ENCODE measurements at places on chromosomes 4 and X.

DNA sequence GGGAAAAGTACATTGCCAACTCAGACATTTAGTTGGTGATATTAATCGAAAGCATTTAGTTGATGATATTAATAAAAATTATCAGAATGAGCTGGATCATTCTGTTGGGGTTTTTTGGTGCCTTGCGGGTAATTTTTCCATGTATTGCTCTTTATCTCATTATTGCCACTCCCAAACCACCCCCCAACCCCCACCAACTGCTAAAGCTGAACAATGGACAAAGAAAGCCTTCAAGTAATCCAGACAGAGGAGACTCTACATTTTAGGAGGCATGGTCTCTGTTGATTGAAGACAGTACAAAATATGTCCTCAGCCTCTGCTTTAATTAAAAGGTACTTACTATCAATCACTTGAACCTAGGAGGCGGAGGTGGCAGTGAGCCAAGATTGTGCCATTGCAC lies 22.5 kb downstream of the PDK3 start:
- DNase-seq: no peak

DNA sequence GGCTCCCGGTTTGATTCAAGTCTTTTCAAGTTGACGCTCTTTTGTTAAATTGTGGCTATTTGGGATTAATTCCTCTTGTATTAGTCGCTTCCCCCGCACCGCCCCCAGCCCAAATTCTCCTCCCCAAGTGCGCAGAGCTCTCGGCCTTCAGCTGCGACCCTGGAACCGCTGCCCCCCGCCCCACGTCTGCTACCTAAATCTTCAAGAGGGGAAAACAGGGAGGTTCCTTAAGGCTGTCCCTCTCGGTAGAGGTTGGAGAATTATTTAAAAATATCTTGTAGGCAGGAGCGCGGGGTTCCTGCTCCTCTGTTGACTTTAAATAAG lies 860 bp upstream of the RPS6KA3 start:
- DNase-seq: no peak

GRCh38 chr4:177117256-177117655 lies 192.4 kb upstream of the NEIL3 start:
- no peak for DNase-seq

DNA sequence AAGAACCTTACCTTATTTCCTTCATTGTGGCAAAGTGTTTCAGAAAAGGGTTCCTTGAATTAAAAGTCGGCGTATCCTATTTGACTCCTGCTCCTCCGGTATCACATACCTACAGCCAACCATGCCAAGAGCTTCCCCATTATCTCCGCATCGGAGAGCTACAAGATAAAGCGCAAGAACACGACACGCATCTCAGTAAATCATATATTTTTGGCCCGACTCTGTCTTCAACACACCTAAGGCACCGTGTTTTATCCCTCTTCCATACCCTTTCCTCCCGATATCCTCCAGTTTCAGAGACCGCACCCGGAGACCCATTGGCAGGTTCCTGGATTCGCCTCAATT lies 497 bp upstream of the THAP9 start:
- no peak for DNase-seq

DNA sequence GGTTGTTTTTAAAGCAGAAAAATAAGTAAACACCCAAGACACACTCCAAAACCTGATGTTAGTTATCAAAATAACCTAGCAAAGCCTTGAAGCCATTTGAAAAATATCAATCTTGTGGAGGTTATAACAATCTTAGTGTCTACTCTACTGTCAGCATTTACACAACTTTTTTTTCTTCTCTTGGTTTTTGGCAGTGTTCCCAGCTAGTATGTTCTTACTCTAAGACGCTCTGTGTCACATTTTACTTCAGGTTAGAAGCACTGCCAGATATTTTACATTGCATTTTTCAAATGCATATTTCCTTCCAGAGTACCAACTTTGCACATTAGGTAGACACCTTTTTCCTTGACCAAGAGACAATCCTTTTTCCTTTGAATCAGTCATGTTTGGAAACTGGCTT lies 114.0 kb upstream of the INPP4B start:
- no peak for DNase-seq

DNA sequence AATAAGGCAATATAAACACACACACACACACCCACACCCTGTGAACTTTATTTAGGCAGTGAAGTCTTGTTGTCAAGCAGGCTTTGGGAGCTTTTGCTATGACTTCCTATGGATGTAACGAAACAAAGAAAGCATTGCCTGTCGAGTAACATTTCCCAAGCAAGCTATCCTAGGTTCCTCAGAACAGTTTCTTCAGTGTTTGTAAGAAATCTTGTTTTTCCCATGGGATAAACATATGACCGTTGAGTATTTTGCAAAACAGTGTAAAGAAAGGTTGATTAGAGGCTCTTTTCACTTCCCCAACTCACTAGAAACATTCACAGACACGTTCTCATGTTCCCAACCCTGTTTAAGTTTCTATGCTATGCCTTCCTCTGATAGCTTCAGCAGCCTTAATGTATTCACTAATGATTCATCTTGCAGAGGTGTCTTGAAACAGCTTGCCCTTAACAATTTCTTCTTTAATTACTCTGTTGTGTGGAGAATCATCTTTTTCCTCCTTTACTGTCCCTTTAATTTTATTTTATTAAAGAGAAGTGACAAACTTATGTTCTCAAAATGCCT lies 1947.1 kb upstream of the TENM3 start:
- no peak for DNase-seq

- no peak for DNase-seq
These were observed 4.9 kb upstream of the ZNF630 start for GRCh38 chrX:48076343-48076742.

- no peak for DNase-seq
These were observed 153.0 kb upstream of the PSAPL1 start for GRCh38 chr4:7587433-7588405.

DNA sequence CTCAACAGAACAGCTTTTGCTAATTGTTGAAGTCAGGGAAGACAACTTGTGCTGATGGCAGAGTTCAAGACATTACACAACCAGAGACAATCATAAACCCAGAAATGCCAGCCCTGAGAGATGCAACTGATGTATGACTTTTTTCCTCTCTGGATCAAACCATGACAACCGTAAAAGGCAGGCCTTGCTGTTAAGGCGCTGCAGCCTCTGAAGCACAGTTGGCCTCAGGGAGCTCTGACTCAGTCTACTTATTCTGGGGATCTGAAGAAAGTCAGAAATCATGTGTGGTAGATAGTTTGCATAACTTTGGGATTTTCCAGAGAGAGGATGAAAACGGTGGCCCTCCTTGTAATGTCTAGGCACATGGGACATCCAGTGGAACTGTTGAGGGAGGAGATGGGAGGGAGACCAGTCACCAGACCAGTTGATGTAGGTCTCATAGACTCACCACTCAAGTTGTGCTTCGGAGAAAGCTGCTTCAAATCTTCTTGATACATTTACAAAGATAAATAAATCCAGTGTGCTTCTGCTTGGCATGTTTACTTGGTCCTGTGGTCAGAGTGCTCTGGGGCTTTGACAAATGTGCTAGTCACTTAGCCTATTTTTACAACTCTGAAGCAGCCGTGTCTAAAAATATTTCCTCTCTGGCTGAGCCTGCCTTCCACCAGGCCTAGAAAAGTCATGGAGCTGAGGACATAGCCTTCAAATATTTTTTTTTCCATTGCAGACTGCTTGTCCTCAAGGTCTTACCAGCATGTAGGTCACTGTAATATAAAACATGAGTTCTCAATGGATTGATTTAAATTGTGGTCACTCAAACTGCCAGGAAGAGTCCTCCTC lies 7.5 kb downstream of the HADH start:
- no peak for DNase-seq

GRCh38 chr4:104470770-104471169 lies 23.9 kb downstream of the CXXC4 start:
- no peak for DNase-seq

DNA sequence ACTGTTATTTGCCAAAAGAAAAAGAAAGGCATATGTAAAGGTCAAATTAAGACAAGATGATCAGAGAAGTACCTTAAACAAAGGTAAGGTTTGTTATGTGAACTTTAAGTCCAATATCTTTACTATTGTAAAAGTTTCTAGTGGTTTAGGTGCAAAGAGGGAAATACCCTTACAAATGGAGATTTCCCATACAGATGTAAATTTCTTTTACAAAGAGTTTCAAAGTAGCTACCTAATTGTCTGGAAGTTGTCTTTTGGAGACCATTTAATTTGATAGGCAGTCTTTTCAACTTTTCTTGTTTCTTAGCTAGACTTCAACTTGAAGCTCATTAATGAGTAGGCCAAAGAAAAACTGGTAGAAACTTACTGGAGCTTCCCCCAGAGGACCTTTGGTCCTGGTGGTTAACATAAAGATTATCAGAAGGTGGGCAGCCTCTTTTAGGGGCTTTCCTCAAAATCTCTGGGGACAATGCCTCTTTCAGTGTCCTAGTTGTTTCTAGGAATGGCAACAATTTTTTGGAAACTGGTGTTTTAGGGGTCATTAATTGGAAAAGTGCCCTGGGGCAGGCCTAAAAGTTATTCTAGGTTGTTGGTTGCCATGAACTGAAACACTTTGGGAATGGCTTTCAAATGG lies 297.3 kb downstream of the GUCY2F start:
- DNase-seq: no peak

- no peak for DNase-seq
These were observed at the start of gene SLITRK4 for GRCh38 chrX:143635915-143636314. TSS of gene SLITRK4 (minus strand) at chrX:143636101. CDS start at chrX:143631108, 4,993 bp downstream.
